ENCODE measurements at places on chromosomes 4 and X. TPM values are rescaled to one million over a fixed set of nuclear protein-coding genes. Genes with fewer than 3 reads are reported as not detected.

- DNase-seq, result no peak
Measured at GRCh38 chr4:95548738-95549245, at the start of gene UNC5C. Gene UNC5C, minus strand, starts transcription at chr4:95548973.

DNA sequence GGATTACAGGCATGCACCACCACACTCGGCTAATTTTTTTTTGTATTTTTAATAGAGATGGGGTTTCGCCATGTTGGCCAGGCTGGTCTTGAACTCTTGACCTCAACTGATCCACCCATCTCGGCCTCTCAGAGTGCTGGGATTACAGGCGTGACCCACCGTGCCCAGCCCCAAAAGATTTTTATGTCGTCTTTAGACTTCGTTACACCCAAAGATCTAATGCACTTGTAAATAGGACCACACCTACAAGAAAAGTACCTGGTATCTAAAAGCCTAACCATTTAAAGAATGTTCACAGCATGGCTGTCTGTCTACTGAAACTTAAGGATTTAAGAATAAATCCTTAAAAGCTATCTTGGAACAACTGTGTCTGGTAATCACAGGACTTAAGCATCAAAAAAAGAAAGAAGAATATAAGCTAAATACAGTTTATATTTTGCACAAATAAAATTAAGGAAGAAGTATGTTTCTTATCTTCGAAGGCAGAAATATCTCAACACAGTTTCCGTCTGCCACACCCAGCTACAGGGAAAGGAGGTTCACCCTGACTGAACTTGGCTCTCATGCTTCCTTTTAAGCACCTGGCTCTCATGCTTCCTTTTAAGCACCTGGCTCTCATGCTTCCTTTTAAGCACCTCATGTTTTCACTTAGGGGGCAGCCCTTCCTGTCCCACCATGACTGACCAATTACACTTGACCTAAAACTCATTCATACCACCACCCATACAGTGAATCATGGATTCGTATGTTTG, 92.0 kb upstream of the STS start:
- no peak for DNase-seq

Gene EREG
- total RNA-seq, result not detected

Gene REELD1
- 0.21 TPM for total RNA-seq

DNA sequence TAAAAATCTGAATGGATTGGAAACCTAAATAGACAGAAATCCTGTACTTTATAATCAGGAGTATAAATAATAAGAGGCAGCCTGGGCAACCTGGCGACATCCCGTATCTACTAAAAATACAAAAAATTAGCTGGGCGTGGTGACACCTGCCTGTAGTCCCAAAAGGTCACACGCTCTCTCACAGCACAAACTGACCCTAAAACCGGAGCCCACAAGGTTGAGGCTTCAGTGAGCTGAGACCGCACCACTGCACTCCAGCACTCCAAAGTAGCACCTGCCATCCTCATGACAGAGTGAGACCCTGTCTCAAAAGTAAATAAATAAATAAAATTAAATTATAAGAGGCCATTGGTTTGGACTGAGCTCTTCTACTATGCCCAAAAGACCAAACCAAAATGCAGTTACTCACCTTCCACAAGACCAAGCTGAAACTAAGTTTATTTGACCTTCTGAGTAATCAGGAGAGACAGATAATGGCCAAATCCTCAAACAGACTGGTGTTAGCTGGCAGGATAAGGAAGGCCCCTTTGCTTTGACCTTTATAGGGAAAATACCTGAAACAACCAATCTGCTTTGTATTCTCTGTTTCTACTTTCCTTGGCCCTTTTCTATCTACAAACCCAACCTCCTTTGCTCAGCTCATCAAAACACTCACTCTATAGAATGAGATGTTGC, 3.2 kb upstream of the GRSF1 start:
- DNase-seq, result no peak

Gene PAGE1
- not detected for total RNA-seq

GRCh38 chrX:110915111-110915510, 119.5 kb upstream of the CHRDL1 start:
- DNase-seq, result no peak

Gene SPANXA1
- total RNA-seq, result not detected

GRCh38 chrX:46260499-46260898, 284.7 kb downstream of the ZNF674 start:
- no peak for DNase-seq

Gene LRP2BP
- 13.7 TPM for total RNA-seq

Data from dorsolateral prefrontal cortex (tissue), 122 donors.